ENCODE measurements at places on chromosomes 11 and 22.

GRCh38 chr11:44673688-44674087, 53.1 kb upstream of the TSPAN18 start:
- DNase-seq: no peak

- DNase-seq: no peak
Measured at GRCh38 chr22:38347944-38348750, 30.9 kb upstream of the CSNK1E start.

DNA sequence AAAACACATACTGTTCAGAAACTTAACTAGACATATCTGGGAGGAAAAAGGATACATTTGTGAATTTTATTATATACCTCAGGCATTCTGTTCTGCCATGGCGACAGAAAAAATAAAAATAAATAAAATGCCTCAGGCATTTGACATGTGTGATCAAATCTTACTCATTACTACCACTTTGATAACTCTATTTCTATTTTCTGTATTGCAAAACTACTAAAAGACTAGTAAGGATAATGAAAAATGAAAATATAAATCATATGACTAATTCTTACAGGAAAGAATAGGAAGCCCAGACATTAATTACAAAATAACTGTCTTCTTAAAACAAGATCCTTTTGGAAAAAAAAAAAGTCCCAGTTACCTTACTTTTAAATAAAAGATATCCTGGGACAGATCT, 5.3 kb downstream of the PICALM start:
- no peak for DNase-seq

GRCh38 chr22:42863349-42863961, 6.4 kb upstream of the ARFGAP3 start:
- no peak for DNase-seq

DNA sequence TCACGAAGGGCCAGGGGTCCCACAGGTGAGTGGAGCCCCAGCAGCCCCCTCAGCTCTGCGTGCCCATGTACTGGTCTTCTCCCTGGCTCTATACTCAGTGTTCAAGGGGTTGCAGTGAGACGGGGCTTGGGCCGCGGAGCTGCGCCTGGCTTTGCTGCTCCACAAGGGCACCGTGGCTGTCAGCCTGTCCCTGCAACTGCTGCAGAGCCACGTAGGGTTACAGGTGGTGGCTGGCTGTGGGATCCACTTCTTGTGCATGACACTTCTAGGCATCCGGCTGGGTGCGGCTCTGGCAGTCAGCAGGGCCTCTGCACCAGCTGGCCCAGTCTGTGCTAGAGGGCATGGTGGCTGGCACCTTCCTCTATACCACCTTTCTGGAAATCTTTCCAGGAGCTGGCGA, 14.3 kb downstream of the MTFP1 start:
- DNase-seq: no peak

DNA sequence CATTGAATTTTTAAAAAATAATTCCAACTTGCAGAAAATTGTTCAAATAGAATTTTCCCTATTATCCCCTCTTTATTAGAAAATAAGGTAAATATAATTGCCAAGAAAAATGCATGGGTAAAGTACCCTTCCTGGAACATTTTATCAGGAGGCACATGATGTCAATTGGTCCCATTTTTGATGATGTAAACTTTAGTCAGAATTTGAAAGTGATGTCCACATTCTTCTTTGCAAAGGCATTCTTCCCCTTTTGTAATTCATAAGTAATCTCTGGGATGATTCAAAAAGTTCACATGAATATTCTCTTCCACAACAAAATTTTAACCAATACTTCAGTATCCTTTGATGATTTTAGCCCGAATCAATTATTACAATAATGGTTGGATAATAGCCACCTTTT, 86.9 kb upstream of the ANO3 start:
- DNase-seq: no peak

- no peak for DNase-seq
Measured at GRCh38 chr22:37147186-37147990, 2.3 kb downstream of the IL2RB start.

- no peak for DNase-seq
Measured at GRCh38 chr11:28107191-28107749, 686 bp downstream of the KIF18A start.

- DNase-seq: no peak
Measured at GRCh38 chr11:79173615-79174014, 267.2 kb downstream of the TENM4 start.

DNA sequence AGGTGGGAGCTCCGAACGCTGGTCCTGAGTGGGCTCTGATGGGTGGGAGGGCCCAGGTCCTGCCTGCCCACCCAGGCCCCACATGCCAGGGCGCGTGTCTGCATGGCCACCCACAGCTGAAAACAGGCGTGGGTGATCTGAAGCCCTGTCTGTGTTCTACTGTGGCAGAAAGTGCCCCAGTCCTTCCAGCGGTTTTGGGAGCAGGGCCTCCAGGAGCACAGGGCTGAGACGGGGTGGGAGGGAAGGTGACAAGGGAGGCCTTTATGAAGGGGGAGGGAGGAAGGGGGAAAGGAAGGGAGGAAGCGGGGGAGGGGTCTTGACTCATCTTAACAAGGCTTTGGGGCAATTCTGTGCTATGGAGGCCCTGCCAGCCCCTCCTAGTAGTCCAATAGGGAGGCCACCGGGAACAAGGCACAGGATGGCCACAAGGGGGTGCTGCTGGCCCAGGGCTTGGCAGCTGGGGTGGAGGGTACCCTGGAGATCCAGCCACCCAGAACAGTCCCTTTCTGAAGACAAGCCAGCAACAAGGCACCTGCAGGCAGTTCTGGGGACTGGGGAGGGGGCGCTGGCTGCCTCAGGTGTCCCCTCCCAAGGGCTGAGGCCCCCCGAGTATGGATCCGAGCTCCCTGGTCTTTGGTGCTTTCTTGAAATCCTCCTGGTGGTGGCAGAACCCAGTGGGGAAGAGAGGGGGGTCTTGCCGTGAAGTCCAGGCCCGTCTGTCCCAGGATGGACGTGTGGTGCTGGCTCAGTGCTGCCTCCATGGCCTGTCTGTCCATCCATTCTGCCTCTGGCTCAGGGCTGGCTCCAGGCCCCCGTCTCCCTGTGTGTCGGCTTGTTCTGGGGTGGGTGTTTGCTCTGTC, 6.3 kb upstream of the FADS3 start:
- DNase-seq: no peak

DNA sequence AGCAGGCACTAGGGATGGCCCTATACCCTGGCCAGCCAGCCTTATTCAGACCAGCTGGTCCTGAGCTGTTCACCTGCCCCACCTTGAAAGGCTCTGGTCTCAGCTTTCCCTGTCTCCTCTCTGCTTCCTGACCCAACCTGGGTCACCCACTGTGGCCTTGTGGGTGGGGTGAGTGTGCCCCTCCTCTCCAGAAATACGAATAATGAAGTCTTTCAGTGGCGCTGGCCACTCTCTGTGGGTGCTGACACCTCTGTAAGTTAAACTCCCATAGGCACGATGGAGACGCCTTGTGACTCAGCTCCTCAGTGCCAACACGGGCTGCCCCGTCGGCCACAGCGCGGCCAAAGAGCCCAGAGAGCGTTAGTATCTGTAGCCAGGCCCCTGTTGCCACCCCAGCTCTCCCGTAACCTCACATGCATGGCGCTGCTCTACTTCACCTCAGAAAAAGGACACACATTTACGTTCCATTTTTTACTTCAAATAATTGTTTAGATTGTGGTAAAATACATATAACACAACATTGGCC, 74.6 kb upstream of the SEPTIN5 start:
- no peak for DNase-seq

- DNase-seq: no peak
Measured at GRCh38 chr11:58609723-58610122, 12.7 kb upstream of the CNTF start.

- no peak for DNase-seq
Measured at GRCh38 chr11:96127596-96127959, 203.7 kb upstream of the MTMR2 start.

- no peak for DNase-seq
Measured at GRCh38 chr11:86383041-86383955, 8.6 kb downstream of the CCDC81 start.

GRCh38 chr22:26673486-26673885, 16.1 kb downstream of the MIAT start:
- no peak for DNase-seq

DNA sequence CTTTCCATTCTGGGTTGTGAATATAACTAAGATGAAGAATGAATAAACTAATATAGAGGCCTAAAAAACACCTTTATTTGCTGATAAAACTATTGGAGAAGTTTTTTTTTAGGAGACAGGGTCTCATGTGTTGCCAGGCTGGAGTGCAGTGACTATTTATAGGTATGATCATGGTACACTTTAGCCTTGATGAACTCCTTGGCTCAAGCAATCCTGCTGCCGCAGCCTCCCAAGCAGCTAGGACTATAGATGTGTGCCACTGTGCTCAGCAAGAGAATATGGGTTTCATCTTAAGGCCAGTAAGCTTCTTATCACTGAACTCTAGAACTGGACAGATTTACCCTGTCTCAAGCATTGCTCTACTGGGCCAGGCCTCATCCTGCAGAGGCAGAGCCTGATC, 26.6 kb downstream of the CCDC90B start:
- no peak for DNase-seq

GRCh38 chr22:21674638-21675245, 8.9 kb downstream of the PPIL2 start:
- no peak for DNase-seq

DNA sequence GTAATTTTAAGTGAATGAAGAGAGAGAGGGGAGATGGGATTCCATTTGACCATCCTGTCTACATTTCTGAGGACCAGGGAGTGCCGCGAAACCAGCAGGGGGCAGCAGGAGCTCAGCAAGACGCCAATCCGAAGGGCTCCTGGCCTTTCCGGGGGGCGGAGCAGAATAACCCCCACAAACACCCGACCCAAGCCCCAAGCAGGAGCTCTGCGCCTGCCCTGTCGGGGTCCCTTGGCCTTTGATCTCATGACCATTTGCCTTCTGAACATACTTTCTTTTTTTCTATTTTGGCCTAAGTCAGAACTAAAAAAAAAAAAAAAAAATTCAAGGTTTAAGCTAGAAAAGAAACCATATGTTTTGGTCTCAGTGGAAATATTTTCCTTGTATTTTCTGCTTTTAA, 21.9 kb upstream of the SCN2B start:
- DNase-seq: peak; percentile 7

GRCh38 chr22:48154169-48154942, 1391.9 kb downstream of the TBC1D22A start:
- no peak for DNase-seq

- no peak for DNase-seq
Measured at GRCh38 chr11:75899806-75900205, 84.8 kb downstream of the UVRAG start.

DNA sequence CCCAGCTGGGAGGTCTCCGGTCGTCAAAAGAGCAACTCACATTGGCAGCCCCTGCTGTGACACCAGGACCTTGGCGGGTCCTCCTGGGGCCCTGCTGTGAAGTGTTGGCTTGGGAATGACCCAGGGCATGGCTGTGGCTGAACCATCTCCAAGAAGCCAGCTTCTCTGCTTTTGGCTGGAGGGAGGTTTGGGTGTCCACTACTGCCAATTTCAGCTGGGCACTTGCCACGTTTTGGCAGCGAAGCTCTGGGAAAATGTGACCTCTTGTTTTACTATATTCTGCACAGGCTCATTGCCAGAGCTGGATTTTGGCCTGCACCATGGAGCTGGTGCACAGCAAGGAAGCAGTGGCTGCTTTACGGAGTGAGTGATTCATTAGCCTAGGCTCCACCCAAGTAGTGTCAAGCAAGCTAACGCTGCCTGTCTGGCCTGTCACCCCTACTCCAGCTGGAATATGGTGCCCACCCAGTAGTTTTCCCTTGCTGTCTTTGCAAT, 24.3 kb upstream of the SMCO4 start:
- no peak for DNase-seq

DNA sequence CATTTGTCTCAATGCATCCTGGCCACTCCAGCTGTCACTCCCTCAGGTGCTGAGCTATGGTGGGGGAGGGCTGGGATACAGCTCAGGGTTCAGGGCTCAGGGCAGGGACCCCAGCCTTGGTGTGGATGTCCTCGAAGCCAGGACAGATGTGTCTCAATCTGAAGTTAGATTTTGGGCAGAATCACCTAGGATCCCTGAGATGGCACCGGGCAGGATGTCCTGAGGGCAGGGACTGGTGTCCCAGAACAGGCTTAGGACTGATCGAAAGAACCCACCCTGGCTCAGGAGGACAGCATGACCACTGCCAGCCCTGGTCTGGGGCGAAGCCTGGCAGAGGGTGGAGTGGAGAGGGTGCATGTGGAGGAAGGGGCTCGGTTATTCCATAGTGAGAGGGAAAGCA, 96.8 kb upstream of the THY1 start:
- DNase-seq: no peak

DNA sequence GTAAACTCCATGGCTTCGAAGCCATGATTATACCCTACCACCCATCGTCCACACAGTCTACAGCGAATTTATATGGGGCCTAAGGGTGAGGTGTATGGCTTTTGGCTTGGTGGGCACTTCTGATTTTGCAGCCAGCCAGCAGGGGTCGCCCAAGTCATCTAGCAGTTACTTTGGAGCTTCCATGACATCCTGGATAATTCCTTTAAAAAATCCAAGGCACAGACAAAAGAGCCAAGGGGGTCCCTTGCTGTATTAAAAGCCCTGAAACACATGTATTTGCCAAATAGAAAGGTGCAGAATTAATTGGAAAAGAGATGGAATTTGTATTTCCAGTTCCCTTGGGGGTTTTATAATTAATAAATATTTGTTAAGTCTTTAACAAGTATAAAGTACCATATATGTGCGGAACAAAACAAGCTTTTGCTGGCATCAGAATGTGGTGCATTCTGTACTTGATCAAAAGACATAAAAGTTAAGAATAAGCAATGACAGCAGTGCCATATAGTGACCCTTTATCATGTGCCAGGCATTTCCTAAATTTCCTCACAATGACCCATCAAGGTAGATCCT, 132.8 kb upstream of the PITPNB start:
- peak; percentile 11 for DNase-seq

DNA sequence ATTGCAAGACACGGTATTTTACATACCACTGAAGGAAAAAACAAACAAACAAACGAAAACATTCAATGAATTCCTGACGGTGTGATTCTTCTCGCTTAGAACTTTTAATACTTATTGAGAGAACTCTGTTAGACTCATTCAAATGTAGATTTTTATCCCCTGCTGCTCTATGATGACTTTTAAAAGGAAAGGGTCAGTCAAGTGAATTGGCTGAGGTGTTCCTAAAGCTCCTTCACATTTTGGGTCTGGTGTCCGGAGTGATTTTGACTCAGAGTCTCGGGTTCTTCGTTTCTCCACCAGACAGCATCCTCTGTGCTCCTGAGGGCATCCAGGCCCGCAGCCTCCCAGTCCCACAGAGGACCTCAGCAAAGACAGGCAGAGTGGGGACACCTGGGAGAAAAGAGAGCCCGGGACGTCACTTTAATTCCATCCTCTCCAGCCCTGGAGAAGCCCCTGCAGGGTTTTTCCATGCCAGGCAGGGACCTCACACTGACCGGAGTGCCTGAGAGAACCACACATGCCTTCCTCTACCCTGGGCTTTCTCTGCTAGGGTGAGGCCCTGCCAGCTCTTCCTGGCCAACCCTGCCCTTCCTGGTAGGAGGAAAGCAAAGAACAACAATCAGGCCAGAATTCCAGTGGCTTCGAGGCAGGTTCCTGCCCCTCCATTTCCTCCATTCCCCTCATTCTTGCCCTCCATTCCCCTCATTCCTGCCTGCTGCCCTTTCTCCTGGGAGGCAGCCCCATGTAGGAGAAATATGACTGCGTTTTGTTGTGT, 1.4 kb upstream of the CSF2RB start:
- no peak for DNase-seq

GRCh38 chr22:33088418-33088817, 30.2 kb upstream of the SYN3 start:
- DNase-seq: no peak

- DNase-seq: no peak
Measured at GRCh38 chr11:57815877-57816276, 54.3 kb downstream of the CTNND1 start.

GRCh38 chr11:14081581-14082231, 119.2 kb downstream of the SPON1 start:
- no peak for DNase-seq
